RCC 7860 (cell line): ENCODE measurements at places on chromosomes 3 and 15.

- DNase-seq: no peak
Observed at GRCh38 chr3:71688121-71688520, 37.1 kb downstream of the EIF4E3 start.

- DNase-seq: no peak
Observed at GRCh38 chr3:16633948-16634347, 28.7 kb upstream of the DAZL start.

- DNase-seq: no peak
Observed at GRCh38 chr15:60458721-60459120, 20.2 kb downstream of the ICE2 start.

GRCh38 chr3:133490468-133491351 lies 82.8 kb upstream of the CDV3 start:
- DNase-seq: no peak

GRCh38 chr3:138434276-138434874 lies at the start of gene ESYT3:
ESYT3 (plus strand) TSS chr3:138434616; CDS start chr3:138434799, 183 bp downstream.
- DNase-seq: no peak

- DNase-seq: no peak
Observed at GRCh38 chr15:69380100-69380725, 33.9 kb upstream of the KIF23 start.

GRCh38 chr15:77123854-77124253 lies 52.9 kb upstream of the TSPAN3 start:
- DNase-seq: no peak

DNA sequence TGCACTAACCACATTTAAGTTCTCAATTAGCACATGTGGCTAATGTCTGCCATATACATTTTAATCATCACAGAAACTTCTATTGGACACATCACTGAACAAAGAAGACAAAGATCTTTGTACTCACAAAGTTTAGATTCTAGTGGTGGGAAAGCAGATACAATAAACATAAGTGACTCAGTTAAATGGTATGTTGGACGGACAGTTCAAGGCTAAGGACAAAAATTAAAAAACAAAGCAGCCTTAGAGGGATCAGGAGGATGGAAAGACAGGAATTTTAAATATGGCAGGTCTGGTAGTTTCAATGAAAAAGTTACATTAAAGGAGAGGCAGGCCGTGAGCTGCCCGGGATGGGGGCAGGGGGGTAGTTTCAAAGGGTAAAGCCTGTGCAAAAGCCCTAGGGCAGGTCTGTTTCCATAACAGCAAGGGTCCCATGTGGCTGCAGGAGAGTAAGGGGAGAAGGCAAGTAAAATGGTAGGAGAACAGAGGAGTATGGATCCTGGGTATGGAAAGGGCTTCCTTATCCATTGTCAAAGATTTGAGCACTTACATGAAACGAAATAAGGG lies 220.7 kb downstream of the FHIT start:
- DNase-seq: no peak

DNA sequence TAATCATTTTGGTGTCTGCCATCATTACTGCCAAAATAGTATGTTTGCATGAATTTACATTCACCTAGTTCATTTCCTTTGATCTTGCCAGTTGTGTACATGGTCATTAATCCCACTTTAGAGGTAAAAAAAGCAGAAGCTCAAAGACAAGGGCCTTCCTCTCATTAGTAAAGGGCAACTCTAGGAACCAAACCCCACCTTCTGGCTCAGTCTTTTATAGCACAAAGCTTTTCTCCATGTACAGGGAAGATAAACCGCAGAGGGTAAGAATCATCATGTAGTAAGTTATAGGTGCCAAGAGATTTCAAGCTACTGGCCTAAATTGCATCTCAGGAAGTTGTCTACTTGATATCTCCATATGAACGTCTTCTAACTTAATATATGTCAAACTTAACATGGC lies 19.3 kb upstream of the SPG21 start:
- DNase-seq: no peak

DNA sequence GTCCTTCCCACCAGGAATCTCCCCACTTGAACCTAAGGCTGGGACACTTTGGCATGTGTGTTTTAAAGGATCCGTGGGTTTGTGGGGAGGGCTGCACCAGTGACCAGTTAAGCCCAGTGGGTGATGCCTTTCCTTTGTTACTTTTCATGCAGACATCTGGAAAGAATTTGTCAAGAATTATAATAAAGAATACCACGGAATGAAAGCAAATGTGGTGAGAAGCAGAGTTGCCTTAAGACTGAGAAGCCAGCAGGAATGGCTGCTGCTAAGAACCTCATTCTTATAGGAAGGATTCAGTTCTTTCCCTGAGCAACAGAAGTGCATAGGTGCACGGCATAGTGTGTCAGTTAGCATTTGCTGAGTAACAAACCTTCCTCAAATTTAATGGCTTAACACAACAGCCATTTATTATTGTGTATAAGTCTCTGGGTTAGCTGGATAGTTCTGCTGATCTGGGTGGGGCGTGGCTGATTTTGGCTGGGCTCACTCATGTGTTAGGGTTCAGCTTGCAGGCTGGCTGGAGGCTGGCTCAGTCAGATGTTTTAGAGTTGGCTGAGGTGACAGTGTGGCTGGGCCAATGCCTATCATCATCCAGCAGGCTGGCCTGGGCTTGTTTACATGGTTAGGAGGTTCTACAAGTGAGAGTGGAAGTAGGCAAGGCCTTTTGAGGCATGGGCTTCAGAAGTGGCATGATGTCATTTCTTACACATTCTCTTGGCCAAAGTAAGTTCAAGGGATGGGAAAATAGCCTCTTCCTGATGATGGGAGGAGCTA lies 262.7 kb upstream of the CTDSPL start:
- DNase-seq: no peak

- DNase-seq: no peak
Observed at GRCh38 chr3:128863560-128863959, 15.9 kb upstream of the ACAD9 start.

- peak; percentile 29 for DNase-seq
Observed at GRCh38 chr15:56176996-56177395, 66.7 kb downstream of the RFX7 start.

- DNase-seq: peak; percentile 88
Observed at GRCh38 chr15:67080900-67081431, 15.6 kb downstream of the SMAD3 start.

DNA sequence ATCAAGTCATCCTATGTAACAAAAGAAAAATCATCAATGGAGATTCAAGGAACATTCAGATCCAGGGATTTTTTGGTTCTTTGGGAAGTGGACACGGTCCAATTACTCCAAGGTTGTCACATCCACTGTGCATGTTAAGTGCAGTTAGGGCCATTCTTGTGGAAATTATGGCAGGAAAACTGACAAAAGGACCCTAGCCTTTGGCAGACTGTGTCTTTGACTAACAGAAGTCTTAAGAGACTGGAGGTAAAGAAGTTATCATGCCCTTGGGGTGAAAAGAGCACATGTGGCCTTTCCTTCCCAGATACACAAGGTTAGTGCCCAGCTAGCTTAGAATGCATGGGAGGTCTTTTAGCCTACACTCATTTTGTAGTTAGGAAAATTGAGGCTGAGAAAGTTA lies 74.9 kb downstream of the MB21D2 start:
- no peak for DNase-seq

DNA sequence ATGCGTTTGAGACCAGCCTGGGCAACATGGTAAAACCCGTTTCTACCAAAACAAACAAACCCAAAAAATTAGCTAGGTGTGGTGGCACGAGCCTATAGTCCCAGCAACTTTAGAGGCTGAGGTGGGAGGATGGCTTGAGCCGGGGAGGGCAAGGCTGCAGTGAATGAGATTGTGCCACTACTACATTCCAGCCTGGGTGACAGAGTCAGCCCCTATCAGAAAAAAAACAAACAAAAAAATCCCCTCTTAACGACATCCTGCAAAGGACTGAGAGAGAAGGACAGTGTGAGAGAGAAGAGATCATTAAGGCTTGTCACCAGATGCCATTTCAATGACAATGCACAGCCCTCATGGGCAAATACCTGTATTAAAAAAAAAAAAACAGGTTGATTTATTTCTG lies 266.7 kb upstream of the ATP10A start:
- DNase-seq: no peak

DNA sequence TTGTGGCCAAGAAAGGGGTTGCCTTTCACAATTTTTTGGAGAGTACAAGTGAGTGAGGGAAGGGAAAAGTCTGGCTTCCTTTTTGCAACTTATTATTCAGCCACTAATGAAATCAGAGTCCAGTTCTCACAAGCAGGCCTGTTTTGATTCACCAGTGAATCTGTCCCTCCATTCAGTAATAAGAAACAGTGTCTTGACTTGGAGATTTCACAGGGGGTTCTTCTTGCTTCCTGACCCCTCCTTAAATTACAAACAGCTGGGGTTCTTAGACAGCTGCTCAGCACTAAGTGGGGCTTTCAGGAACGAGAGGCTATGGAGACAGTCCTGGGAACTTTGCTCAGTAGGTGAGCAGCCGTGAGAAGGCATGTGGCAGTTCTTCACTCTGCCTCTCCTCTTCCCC lies 24.5 kb downstream of the SEMA3G start:
- no peak for DNase-seq

- DNase-seq: no peak
Observed at GRCh38 chr3:100114413-100115030, at the start of gene FILIP1L. FILIP1L (minus strand) TSS chr3:100114501.
